DMS79 (cell line): ENCODE measurements at places on chromosomes 5 and 9.
A peak's percentile ranks its signal among the peaks of the same experiment; 100 is the strongest.

DNA sequence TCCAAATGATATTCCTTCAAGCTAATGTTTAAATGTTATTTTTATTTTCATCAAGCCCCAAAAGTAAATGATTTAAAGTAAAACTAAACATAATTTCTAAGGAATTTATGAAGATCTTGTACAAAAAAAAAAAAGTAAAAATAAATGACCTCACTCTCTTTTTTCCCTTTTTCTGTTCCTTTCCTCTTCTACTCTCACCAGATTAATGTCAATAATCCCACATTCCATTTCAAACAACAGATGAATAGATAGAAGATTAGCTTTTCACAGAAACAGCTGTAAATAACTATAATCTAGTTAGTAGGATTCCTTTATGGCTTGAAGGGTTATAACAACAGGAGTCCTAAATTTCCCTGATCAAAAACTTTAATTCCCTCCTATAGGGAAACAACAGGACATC, 88.1 kb downstream of the EFNA5 start:
- DNase-seq = no peak

DNA sequence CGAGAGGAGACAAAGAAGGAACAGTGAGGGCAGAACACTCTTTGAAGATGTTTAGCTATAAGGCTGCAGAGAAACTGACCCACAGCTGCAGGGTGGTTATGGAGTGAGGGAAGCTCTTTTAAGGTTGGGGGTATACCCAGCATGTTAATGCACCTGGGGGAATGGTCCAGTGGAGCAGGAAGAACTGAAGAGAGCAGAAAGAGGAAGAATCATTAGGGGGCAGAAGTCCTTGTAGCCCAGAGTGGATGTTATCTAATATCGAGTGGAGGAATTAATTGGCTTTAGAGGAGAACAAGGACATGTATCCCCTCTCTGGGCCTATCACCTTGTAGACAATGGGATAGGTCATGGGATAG, 7.7 kb downstream of the IL4 start:
- DNase-seq = no peak

- no peak for DNase-seq
Observed at GRCh38 chr9:71663216-71663615, 105.1 kb downstream of the CEMIP2 start.

GRCh38 chr5:36870399-36871040, 6.0 kb upstream of the NIPBL start:
- peak; percentile 48 for DNase-seq

GRCh38 chr9:104769655-104770054, 5.7 kb downstream of the NIPSNAP3B start:
- no peak for DNase-seq

GRCh38 chr9:75588808-75589207, 301.7 kb upstream of the PCSK5 start:
- no peak for DNase-seq

DNA sequence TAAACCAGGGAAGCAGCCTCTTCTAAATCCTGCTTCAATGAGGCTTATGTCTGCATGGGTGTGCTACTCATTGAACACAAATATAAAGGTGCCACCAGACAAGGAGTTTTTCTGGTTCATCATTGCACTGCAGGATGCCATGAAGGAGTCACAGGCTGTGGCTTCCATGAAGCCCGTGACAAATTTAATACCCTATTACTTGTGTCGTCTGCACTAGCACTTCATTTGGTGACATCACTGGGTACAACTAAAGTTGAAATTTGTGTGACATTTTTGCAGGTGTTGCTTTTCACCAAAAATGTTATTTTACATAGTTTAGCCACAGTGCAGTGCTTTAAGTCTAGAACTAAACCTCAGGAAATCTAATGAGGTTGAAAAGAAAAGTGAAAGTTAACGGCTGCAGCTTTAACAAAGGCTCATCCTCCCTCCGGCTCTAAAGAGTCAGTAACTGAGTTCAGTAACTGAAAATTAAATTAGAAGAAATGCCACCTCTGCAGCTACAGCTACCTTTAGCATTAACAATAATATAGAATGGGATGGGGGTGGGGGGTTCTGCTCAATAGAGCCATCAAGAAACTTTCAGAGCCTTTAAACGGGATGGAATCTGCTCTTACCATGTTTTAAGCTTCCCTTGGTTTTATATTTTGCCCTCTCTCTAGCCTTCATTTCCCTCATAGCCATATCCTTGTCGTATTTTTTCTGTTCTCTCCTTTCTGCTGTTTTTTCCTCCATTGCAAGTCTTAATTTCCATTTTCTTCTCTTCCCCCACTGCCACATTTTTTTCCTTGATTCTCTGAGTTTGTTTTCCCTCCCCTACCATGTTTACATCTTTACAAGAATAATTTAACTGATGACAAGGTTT, 233.8 kb upstream of the TMEM161B start:
- no peak for DNase-seq

DNA sequence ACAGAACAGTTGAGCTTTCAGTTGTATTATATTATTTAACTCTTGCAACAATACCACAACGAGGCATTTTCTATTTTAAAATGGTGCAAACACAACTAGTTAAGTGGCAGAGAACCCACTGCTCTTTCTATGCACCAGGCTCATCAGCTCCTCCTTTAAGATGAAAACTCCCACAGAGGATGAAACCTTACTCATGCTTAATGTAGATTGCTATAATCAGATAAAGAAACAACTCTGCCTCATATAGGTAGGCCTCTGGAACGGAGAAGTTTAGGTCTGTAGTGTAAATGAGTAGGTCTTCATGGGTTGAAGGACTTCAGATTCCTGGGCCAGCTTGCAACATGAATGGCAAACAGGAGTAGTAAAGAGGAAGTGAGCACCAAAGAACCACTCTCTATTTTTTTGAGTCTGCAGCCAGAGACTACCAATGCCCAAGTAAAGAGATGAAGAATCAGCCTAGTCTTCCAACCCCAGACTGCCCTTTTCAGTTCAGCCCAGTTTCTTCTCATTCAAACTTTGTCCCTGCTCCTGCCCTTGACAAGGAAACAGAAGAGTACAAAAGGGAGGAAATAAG, 33.9 kb downstream of the HACD4 start:
- no peak for DNase-seq

DNA sequence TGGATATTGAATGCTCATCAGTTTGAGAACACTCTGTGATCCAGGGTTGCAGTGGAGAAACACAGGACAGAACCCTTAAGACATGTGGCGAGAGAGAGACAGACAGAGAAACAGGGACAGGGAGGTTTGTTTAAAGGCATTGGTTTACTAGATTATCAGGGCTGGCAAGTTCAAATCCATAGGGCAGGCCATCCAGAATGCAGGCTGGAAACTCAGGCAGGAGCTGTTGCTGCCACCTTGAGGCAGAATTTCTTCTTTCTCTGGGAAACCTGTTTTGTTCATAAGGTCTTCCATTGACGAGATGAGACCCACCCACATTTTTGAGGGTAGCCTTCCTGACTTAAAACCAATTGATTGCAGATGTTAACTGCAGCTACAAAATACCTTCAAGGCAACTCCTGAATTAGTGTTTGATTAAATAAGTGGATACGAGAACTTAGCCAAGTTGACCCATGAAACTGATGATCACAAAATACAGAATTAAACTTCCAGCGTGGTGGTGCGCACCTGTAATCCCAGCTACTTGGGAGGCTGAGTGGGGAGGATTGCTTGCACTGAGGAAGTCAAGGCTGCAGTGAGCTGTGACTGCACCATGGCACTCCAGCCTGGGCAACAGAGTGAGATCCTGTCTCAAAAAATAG, 55.9 kb downstream of the NSUN2 start:
- DNase-seq = no peak

GRCh38 chr9:121527371-121527770, 27.7 kb upstream of the GGTA1 start:
- no peak for DNase-seq

DNA sequence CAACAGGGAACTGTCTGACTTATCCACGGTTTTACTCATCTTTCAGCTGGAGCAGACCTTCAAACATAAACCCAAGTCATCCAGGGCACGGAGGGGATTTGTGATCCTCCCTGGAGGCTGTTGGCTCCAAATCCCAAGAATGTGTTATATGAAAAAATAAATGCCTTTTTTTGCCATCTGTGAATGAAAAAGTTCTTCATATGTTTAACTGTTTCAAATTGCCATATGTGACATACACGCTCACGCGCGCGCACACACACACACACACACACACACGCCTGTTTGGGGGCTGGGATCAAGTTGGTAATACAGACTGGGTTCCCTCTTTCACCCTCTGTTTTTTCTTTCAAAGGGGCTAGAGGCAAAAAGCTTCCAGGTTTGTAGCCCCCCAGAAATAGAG, 164.4 kb upstream of the EFNA5 start:
- DNase-seq = no peak
